Stimulated activated CD8-positive, alpha-beta memory T cell treated with anti-CD3 and anti-CD28 coated beads, Interleukin-15, amount 100 ng/mL, for 1 hour (primary cell): ENCODE measurements at places on chromosomes 4 and X.

- no peak for DNase-seq
These were observed 2.7 kb upstream of the NKX3-2 start for GRCh38 chr4:13546941-13547484.

- no peak for DNase-seq
These were observed 258.7 kb downstream of the CXXC4 start for GRCh38 chr4:104235967-104236366.

DNA sequence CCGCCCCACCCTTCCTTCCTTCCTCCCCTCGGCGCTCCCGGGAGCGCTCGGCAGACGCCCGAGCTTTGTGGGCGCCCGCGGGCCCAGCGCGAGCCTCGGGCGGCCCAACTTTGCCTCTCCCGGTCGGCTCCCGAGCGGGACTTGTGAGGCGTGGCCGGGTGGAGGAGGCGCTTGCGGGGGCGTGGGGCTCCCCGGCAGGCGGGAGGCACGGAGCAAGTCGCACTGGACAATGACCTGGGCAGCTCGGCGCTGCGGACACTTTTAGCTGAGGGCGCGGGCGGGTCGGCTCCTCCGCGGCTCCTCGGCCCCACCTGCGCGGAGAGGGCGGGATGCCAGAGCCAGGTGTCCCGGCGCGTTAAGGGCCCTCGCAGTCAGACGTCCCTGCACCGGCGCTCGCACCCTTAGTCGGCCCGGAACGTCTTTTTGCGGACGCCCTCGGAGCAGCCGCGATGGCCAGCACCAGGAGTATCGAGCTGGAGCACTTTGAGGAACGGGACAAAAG lies 385 bp downstream of the DCLK2 start:
- no peak for DNase-seq

- no peak for DNase-seq
These were observed at the start of gene LRIT3 for GRCh38 chr4:109847896-109848442. TSS of gene LRIT3 (plus strand) at chr4:109848107. CDS start at chr4:109848202, 95 bp downstream.

DNA sequence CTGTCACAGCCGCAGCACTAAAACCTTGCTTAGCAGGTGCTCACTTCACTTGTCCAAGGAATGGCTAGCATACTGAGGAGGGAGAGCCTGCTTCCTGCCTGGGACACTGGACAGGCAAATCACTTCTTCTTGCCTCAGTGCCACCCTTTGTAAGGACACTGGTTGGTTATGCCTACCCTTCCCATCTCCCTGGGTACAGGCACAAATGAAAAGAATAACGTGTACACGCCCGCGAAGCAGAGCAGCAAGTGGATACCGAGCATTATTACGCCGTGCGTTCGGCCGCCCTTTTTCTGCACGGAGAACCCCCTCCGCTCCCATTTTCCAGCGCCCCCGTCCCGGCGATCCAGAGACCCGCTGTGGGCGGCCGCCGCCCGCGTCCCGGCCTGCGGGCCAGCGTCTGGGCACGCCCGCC lies 338 bp upstream of the KLHL2 start:
- DNase-seq: no peak

DNA sequence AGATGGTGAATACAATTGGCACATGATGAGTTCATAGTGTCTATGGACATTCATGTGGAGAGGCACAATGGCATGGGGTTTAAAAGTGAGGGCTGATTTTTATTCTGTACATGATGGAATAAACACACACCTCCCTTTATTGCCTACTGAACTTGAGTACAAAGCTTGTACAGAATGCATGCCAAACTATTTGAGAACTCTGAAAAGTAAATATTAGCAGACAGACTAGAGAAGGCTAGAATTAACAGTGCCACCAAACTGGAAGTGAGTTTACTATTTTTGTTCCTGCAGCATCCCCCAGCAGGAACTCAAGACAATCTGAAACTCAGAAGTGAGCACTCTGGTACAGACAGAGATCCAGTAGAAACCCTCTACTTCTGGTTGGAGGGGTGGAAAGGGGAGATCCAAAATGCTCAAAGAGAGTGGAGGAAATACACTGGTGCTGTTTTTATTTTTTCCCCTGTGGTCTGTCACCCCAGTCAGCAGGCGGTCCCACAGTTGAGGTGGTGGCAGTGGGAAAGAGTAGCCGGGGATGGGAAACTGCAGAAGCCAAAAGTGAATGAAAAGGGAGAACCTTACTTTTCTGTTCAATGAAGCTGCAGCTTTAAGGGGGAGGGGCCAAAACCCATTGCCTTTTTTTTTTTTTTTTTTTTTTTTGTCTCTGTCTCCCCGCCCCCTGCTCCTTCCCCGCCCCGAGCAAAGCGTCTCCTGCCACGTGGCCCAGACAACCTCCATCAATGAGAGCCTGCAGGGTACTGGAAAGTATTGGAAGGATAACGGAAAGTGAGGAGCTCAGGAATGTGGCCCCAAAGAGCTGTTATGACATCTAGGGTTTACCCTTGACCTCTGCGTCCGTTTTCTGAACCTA lies 20.5 kb downstream of the AKAP4 start:
- DNase-seq: no peak

DNA sequence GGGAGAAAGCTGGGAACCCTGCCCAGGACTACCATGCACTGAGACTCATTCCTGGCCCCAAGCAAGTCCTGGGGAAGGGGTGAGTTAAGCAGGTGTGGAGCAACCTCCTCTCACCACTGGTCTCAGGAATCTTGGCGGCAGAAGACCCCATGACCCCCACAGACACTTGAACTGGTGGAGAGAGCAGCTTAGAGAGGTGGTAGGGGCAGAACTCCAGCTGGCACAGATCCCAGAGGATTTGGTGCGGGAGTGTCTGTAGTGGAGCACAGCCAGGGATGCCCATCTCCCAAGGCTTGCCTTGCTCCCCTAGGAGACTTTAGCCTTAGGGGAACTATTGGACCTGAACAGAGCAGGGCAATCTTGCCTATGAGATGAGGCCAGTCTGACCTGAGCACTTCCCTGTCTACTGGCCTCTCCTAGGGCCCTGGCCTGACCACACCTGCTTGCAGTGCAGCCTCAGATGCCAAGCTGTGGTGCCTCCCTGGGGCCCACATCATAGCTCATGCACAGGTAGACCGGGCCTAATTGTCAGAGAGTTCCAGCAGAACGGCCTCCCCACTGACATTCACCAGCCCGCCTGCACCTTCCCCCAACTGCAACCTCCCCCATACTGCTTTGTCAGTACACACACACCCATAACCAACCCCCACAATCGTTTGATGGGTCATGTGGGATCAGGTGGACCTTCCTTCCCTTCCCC lies 78.0 kb downstream of the NAA11 start:
- DNase-seq: no peak

GRCh38 chr4:72665171-72665968 lies 96.3 kb upstream of the ADAMTS3 start:
- no peak for DNase-seq

DNA sequence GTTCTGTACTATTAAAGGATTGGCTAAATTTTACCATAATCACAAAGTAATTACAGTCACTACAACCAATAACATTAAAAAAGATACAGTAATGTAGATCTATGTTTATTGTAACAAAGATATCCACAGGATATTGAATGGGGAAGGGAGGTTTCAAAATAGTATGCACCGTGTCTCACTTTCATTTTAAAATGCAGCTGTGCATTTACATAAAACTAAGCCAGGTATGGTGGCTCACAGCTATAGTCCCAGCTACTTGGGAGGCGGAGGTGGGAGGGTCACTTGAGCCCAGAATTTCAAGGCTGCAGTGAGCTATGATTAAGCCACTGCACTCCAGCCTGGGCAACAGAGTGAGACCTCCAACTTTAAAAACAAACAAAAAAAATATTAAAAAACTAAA lies 8.5 kb downstream of the SRP72 start:
- no peak for DNase-seq

DNA sequence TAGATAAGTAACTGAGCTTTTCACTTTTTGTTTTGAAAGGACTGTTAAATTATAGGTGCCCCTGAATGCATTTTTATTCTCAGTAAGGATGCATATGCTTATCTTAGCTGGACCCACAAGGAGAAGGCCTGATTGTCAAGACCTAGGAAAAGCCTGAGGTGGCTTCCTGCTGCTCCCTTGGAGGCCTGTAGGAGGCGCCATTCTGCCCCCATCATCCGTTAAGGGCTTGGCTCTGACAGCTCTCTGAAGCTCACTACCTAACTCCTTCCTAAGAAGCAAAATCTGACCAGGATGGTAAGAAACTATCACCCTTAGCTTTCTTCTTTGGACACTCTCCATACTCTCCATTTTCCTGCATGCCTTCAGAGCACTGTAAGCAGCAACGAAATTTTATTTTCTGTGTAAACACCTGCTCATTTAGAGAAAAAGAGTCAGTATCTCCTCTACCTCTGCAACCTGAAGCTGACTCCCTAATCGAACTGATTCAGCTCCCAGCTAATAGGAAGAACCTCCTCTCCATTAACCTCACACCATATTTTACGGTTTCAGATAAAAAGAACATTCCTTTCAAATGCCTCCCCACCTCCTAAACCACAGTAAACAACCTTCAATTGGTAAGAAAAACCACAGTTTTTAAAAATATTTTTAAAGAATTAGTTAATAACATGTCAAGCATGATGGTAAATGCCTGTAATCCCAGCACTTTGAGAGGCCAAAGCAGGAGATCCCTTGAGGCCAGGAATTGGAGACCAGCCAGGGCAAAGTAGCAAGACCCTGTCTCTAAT lies 73.4 kb upstream of the EDNRA start:
- DNase-seq: no peak

GRCh38 chr4:42995343-42995944 lies 102.9 kb downstream of the GRXCR1 start:
- DNase-seq: no peak

DNA sequence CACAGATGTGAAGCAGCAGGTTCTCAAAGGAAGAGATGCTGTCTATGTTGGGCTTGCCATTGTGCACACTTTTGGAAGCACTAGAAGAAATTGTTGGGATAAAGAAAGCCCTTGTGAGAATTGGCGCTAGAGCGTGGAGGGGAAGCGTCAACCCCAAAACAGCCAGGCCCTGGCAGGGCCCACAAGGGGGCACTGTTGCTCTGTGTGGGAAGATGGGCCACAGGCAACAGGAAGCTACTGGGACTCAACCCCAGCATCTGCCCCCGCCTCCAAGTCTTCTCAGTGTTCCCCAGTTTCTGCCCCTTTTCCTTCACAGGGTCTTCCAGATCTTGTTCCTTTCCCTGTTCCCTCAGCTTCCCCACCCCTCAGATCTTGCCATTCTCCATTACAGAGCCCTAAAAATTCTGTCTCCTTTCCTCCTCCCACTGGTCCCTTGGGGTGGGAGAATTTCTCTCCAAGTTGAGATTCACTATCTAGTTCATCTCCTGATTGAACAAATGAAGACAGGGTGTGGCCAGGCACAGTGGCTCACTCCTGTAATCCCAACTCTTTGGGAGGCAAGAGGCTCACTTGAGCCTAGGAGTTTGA lies 85.5 kb downstream of the STARD8 start:
- DNase-seq: peak; percentile 25

- no peak for DNase-seq
These were observed 388.8 kb upstream of the EPHA5 start for GRCh38 chr4:66059136-66059535.

GRCh38 chrX:70219938-70220764 lies 14.3 kb upstream of the AWAT1 start:
- no peak for DNase-seq

DNA sequence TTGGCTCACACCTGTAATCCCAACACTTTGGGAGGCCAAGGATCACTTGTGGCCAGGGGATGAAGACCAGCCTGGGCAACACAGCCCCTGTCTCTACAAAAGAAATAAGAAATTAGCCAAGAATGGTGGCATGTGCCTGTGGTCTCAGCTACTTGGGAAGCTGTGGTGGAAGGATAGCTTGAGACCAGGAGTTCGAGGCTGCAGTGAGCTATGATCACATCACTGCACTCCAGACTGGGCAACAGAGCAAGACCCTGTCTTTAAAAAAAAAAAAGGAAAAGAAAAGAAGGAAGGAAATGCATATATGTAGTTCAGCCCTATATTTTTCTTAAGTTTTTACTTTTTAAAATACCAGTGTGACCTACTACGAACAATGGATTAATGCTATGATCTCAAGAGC lies 15.1 kb downstream of the PRSS48 start:
- no peak for DNase-seq

DNA sequence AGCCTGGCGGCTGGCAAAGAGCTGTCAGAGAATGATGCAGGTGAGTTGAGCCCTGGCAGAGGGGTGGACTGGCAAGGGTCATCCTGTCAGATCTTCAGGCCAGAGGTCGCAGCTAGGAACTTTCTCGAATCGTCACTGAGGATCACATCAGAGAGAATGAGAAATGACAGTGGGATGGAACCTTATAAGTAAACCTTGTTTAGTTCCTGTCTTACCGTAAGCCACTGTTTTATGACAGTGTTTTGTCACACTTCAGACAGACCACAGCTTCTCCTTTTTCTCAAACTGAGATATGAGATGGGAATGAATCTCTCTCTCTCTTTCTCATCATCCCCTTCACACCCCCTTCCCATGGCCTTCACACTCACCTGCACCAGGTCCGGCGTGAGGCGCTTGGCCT lies 9.3 kb downstream of the DIPK2B start:
- no peak for DNase-seq

GRCh38 chrX:39904816-39905537 lies 192.8 kb downstream of the BCOR start:
- no peak for DNase-seq

GRCh38 chrX:11188664-11189063 lies 77.5 kb downstream of the HCCS start:
- DNase-seq: no peak

- no peak for DNase-seq
These were observed 9.1 kb downstream of the HTRA3 start for GRCh38 chr4:8278421-8279287.

DNA sequence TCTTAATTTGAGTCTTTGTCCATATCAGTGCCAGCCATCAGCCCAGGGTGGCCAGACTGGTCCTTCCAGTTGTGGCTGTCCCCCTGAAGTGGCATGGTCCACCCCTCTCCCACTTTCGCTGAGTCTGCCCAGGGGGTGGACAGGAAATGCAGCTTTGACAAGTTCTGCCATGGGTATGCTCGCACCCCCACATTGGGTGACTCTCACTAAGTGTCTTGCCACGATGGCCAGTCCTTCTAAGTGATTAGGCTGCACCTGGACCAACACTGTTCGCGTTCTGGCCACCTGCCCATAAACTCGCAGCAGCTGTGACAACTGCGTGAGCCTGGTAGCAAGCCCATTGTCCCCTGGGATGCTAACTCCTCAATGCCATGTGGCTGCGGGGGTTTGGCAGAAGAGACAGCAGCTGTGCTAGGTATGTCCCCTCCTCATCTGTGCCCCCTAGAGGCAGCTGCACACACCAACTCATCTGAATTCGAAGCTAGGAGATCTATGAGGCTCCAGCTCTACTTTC lies 10.0 kb upstream of the LNX1 start:
- DNase-seq: no peak

- DNase-seq: no peak
These were observed 17.4 kb upstream of the ADH4 start for GRCh38 chr4:99161373-99162099.
